ENCODE measurements at places on chromosomes 11 and 22.

DNA sequence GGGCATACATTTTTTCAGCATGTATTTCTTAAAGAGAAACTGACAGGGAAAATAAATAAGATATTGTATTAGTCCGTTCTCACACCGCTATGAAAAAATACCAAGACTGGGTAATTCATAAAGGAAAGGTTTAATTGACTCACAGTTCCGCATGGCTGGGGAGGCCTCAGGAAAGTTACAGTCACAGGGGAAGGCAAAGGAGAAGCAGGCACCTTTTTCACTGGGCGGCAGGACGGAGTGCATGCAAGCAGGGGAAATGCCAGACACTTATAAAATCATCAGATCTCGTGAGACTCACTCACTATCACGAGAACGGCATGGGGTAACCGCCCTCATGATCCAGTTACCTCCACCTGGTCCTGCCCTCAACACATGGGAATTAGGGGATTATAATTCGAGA is 44.2 kb downstream of the PPFIA1 start:
- peak; percentile 85 for DNase-seq

DNA sequence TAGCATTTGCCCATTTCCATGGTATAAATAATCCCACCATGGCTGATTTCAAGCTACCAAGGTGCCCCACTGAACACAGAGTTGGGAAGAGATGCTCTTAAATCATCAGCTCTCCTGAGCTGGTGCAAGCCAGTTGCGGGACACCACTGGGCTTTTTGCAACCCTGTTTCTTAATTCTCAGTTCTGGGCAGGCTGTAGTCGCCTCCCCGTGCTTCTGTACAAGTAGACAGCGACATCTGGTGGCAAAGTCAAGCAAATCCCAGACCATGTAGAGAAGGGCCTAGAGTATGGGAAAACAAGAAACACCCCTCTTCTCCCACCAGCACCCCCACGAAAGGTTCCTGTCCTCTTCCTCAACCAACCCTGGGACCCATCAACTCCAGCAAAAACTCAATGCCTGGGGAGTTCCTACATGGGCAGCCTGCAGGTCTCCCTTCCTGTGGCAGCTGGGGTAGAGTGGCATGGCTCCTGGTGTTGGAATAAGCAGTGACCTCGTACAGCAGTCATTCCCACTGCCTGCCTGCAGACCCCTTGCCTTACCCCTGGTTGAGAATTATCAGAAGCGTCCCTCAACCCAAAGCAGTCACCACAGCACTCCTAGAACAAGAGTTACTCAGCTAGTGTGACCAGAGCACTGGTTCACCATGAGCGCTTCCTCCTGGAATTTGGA is 68.4 kb downstream of the IGLL5 start:
- peak; percentile 83 for DNase-seq

- peak; percentile 67 for DNase-seq
Measured at GRCh38 chr11:59187587-59187986, 15.7 kb downstream of the DTX4 start.

- no peak for DNase-seq
Measured at GRCh38 chr11:122159173-122159721, 43.2 kb upstream of the BLID start.

DNA sequence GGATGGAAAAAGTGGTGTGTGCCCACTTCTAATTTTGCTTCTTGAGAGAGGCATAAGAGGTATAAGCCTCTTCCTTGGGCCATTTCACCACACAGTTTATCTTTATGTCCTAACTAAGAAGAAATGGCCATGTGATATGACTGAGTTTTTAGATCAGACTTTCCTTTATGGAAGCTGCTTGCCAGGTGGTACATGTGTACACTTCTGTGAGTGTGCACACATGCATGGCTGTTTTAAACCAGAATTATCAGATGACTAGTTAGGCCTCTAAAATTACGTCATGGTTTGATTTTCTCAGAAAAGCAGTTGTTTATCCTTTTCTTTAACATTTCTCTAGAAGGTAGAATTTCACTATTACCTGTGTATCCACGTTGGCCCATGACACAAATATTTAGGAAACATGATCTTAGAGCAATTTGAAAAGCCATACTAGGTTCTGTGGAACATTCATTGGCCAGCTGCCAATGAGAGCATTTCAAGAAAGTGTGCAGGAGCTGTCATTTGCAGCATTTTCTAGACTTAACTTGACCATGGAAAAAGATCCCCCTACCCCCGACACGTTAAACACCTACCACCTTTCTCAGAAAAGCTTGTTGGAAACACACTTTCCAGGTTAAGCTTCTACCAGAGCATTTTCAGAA is 109.2 kb upstream of the GAL start:
- no peak for DNase-seq

- DNase-seq, result no peak
Measured at GRCh38 chr11:75421035-75421602, 11.9 kb downstream of the KLHL35 start.

- no peak for DNase-seq
Measured at GRCh38 chr11:65897020-65897471, 3.1 kb downstream of the FOSL1 start.

- DNase-seq, result peak; percentile 15
Measured at GRCh38 chr22:23213581-23214334, 33.4 kb downstream of the BCR start.

DNA sequence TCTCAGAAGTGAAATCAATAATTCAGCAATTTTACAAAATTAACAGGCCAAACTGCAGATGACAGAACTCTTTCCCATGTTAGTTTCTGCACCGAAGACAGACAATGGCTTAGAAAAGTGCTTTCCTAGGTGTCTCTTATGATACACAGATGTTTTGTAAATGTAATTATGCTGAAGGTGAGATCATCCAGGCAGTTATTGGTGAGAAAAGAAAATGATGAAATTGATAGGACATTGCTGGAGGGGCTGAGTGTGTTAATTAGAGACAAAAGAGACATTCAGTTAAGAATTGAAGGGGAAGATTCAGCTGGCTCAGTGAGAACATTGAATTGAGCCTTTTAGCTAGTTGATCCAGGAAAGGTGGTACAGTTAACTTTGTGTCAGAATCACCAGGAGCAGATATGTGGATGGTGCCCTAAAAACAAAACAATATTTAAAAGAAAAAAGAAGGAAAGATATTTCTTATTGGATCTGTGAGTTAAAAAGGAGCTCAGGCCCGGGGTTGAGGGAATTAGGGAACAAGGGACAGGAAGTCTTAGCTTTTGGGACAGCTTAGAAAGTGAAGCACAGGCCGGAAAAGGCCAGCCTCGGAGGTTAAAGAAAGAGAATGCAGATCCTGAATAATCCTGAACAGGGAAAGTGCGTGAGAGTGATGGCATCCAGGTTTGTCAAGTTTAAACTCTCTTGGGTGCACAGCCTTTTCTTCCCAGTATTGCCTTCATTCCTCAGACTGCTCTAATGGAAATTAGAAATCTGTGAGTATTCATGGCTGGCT is 16.9 kb downstream of the ARHGAP42 start:
- DNase-seq, result no peak

DNA sequence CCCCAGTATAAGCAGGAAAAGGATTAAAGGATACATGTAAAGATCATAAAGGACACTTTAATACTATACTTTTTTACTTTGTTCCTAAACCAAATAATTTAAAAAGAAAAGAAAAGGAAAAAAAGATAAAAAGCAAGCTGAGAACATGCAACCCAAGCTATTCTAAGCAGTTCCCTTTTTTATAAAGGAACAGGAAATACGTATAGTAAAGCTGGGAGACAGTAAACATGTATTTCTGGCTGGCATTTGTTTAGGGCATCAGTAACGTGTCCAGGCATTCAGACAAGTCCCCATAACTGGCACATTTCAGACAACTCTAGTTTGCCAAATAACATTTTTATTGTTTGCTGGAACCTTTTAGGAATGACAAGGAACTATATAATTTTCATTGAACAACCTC is 24.9 kb downstream of the BCO2 start:
- peak; percentile 48 for DNase-seq

DNA sequence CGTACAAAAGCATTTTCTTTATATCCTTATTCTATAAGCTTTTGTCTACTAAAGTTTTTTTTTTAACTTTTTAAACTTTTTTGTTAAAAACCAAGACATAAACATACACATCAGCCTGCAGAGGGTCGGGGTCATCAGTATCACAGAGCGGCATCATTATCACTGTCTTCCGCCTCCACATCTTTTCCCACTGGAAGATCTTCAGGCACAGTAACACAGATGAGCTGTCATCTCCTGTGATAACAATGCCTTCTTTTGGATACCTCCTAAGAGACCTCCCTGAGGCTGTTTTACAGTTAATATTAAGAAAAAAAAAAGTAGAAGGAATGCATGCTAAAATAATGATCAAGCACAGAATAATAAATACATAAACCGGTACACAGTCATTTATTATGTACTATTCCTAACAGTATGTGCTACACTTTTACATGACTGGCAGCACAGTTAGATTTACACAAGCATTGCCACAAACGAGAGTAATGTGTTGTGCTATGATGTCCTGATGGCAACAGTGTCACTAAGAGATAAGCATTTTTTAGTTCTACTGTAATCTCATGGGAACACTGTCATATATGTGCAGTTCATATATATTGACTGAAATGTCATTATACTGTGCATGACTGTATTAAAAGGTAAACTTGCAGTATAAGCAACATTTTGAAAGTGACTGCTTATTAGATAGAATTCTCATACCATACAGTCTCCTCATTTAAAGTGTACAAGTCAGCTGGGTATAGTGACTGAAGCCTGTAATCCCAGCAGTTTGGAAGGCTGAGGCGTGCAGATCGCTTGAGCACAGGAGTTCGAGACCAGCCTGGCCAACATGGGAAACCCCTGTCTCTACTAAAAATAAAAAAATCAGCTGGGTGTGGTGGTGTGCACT is 58.6 kb downstream of the KDM2A start:
- no peak for DNase-seq

DNA sequence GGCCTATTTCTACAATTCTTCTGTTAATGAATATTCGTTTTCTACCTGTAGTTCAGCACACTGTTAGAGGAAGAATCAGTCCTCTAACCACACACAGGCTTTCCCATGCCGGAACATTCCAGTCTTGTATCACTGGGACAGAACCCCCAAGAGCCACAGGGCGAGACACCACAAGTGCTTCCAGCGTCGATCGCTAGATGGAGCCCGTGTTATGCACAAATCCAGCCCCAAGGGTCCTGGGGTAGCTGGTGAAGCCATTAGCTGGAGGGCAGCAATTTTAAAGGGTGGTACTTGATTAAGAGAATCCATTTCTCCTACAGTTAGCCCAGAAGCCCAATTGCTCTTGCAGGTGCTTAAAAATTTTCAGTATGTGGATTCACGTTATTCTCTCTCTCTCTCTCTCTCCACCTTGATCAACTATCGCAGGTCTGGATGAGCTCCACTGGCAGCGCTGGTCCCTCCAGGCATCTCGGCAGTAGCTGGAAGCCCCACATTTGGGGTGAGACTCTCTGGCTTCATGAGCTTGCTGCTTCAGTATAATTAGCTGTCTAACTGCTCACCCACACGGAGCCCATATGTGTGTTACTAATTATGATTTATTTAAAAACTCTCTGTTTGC is 148.2 kb upstream of the SNX19 start:
- DNase-seq, result peak; percentile 45

- DNase-seq, result peak; percentile 83
Measured at GRCh38 chr11:47152953-47153950, 23.4 kb downstream of the ARFGAP2 start.

DNA sequence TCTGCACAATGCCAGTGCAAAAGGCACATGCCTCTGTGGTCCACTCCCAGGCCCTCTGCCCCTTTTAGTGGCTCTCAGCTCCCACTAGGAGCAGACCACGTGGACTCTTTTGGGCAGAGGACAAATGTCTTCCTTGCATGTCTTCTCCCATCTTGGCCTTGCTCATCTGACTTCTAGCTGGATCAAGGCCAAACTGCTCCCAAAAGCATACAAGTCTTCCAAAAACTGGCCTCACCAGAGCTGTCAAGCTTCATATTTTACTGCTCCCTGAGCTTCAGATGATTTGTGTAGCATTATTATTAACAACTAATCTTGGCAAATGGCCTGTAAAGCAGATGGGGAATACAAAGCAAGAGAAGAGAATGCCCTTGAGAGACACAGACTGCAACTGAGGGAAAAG is 6.9 kb downstream of the SMPD1 start:
- DNase-seq, result no peak

- no peak for DNase-seq
Measured at GRCh38 chr22:17587629-17588028, 24.3 kb downstream of the SLC25A18 start.

DNA sequence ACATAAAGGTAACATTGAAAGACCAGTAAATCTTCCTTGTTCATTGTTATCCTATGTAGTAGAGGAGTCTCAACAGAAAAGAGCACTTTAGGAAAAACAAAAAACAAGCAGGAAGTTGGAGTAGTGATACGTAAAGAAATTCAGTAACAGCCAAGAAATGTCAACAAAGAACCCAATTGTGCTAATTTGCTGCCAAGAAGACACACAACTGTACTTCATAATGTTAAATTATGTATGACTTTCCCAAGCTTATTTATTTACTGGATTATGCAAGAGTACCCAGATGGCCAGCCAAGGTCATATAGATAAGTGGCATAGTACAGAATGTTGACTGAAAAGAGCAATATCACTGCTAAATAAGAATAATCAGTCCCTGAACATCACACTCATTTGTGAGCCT is 264.7 kb upstream of the CCDC179 start:
- no peak for DNase-seq

GRCh38 chr11:11848891-11849746 is 7.3 kb downstream of the USP47 start:
- peak; percentile 68 for DNase-seq

GRCh38 chr11:70675697-70676374 is 277.5 kb downstream of the CTTN start:
- no peak for DNase-seq

GRCh38 chr11:60085909-60086308 is 2.6 kb upstream of the MS4A2 start:
- DNase-seq, result no peak

GRCh38 chr11:62512961-62513360 is 33.6 kb downstream of the AHNAK start:
- DNase-seq, result no peak

GRCh38 chr11:8685306-8685705 is 2.7 kb downstream of the RPL27A start:
- no peak for DNase-seq

GRCh38 chr11:68912254-68912653 is 8.6 kb downstream of the IGHMBP2 start:
- no peak for DNase-seq

- DNase-seq, result no peak
Measured at GRCh38 chr22:23060612-23061400, 9.5 kb upstream of the GNAZ start.

DNA sequence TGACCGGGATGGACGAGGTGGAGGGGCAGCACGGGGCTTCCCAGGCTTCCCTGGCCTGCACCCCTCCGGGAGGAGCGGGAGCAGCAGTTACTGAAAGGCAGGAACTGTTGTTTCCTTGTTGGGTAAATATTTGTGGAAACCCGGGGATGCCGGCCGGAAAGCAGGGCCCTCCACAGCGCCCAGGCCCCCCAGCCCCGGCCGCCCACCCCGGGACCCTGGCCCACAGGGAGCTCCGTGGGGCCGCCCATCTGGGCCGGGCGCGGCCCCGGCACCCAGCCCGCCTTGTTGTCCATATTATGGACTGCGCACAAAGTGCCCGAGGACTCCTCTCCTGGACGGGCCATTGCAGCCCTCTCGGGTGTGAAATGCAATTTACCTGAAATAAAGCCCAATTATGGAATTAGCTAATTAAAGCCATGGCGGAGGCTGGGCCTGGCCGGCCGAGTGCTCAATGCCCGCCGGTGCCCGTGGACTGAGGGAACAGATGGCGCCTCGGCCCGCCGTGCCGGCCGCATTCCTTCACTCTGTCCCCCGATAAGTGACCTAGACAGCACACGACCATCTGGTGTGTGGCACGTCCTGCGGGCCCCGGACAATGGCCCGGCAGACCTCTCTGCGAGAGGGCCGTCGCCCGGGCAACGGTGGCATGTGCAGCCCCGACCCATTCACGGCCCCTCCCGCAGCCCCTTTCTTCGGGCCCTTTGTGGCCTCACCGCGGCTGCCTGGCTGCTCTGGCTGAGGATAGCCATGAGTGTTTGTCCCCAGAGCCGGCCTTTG is 35.4 kb downstream of the CDKN1C start:
- no peak for DNase-seq
